ENCODE measurements at places on chromosomes 12 and 14.

- no peak for DNase-seq
These were observed 124.8 kb downstream of the TMTC3 start for GRCh38 chr12:88266806-88267360.

DNA sequence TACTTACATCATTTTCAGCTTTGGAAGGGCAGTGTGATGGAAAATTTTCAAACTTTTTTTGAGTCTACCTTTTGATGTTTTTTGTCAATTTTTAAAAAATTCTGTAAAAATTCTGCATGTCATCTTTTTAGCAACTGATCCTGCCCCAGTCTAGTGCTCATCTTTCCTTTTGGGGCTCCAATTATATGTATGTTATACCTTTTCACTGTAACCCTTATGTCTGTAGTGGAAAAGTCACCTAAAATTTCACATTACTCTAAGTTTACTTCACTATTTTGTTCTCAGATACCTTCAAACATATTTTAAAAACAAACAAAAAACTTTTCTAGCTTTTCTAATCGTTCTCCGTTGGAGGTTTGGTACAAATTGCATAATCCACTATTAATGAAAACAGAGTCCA, 32.5 kb upstream of the MYRFL start:
- DNase-seq = no peak

- no peak for DNase-seq
These were observed 51.1 kb downstream of the TMEM260 start for GRCh38 chr14:56630707-56631106.

- no peak for DNase-seq
These were observed 56.7 kb downstream of the BCL11B start for GRCh38 chr14:99215277-99215676.

- DNase-seq = no peak
These were observed 27.8 kb upstream of the GPR132 start for GRCh38 chr14:105093038-105093430.

DNA sequence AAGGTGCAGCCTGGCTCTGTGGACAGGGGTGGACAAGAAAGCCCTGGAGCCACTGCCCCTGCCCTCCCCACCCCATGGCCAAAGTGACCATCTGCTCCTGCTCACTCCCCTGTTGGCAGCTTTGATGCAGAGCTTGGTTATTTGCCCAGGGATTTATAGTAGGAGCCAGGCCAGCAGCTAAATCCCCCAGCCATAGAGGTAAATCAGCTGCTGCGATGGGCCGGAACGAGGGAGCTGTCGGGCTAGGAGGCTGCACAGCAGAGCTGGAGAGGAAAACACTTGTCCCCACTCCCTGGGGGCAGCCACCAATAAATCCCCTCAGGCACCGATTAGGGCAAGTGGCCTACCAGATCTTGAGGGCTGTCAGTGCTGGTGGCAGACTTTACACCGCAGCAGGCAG, 26.0 kb downstream of the SMUG1 start:
- DNase-seq = no peak

DNA sequence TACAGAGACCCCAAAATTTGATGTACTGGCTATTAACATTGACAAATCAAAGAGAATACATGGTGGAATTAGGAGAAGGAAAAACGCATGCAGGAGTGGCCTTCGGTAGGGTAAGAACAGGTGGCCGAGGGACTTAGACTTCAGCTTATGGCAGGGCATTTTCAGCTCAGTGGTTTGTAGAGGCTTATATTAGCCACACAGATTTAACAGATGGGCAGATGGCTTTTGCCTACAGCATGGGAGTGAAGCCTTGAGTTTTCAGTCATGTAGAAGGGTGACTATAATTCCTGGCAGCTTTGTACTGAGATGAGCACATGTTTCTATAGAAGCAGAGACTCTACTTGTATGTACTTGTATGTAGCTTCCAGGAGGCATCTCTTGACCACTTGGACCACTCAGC, 40.9 kb upstream of the PLEKHA5 start:
- DNase-seq = no peak

GRCh38 chr14:22252686-22253085, 336.3 kb downstream of the DAD1 start:
- no peak for DNase-seq

DNA sequence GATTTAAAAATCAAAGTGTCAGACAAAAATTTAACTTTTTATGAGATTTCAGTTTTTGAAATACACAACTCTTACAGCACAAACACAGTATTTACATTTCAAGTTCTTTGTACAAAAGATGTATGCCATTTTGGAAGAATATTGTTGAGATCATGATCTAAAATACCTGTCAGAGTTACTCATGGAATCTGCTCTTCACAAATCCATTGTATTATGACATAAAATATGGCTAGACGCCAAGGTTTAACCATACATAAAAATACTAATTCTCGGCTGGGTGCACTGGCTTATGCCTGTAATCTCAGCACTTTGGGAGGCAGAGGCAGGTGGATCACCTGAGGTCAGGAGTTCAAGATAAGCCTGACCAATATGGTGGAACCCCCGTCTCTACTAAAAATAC, 6.2 kb upstream of the SYCP3 start:
- DNase-seq = no peak

- no peak for DNase-seq
These were observed 27.5 kb downstream of the WIF1 start for GRCh38 chr12:65093606-65094005.

DNA sequence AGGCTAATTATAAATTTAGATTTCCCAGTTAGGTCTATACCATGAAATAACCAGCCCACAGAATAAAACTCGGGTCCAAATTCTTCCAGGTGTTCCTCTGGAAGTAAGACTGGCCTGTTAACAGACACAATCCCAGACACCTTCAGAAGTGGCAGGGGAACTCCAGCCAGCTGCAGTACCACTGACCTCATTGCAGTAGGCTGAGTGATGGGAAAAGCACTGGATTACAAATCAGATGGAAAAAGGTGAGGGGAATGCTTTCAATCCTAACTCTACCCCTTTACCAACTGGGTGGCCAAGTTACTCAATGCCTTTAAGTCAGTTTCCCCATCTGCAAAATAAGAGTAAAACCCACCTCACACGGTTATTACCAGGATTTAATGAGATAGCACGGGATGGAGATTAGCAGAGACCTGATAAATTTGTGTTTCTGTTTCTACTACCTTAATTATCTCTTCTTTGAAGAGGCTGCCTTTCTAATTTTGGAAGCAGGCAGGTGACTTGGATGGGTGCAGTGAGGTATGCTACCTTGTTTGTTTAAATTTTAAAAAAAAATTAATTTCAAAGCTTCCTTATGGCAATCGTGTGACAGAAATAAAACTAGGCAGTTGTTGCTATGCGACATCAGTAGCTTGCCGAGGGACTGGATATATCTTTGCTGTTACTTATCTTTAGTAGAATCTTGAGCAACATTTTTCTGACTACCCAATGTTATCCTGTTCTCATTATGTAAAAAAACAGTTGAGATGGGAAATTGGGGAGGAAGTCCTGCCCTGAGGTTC, 167.3 kb upstream of the GRIN2B start:
- DNase-seq = no peak

DNA sequence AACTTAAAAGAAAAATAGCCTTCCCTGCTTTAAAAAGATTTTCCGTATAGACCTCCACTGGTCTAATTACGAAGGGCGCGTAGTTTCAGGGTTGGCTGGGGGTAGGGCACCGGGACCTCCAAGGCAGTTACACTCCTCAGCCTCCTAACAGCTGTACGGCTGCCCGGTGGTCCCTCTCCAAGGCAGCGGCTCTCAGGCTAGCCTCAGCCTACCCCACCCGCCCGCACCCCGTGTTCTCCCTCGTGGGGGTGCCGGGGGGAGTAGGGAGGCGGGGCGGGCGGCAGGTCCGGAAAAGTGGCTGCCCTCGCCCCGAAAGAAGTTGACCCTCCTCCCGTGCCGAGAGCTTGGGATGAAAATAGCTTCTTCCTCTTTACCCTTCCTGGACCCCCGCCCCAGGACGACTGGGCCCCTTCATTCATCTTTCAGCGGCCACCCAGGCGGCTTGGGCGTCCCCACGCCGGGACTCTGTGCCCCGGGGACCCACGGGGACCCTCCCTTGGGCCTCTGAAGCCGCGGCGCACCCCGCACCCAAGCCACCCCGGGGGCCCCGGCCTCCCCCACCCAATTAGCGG, 991 bp upstream of the RCOR1 start:
- peak; percentile 83 for DNase-seq

DNA sequence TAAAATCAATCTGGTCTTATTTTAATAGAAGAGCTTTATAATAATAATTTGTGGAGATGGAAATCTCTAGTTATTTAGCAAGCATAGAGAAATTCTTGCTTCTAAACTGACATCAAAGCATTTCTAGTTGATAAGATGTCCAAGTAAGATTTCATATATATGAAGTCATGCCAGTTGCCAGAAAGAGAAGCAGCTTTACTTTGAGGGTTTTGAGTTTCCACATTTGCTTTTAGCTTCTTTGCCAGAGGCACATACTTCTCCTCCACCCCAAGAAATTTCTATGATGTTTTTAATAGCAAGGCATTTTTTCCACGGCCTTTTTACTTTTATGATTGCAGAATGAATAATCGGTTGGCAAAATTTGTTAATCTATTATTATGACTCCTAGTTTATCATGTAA, 24.2 kb upstream of the YAF2 start:
- no peak for DNase-seq

DNA sequence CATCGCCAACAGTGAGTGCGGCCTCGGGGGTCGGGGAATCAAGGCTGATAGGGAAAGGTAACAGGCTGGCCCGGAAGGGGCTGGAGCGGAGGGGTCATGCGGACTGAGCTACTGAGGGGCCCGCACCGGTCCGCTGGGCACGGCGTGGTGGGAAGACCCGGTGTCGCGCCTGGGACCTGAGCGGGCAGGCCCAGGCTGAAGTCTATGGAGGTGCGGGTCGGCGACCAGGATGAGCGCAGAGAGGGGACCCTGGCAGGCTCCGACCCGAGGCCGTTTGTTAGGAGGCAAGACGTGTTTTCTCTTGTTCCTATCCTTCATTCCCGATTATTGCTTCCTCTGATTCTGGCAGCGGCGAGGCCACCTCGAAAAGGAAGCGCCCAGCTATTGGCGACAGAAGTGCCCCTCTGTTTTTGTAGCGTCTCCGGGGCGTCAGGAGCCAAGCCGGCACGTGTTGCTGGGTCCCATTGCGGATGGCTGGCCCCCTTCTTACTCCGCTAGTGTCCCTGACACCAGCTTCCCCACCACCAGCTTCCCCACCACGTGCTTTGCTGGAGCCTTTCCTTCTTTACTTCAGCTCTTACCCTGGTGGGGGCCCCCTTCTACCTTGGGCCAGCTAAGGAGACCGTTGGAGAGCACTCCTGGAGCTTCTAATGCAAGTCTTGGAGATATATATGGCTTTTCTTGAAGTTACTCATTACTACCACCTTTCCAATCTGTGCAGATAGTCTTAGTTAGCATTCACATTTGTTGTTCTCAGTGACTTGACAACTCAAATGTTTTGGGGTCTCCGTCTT, 653 bp downstream of the PA2G4 start:
- DNase-seq = no peak

DNA sequence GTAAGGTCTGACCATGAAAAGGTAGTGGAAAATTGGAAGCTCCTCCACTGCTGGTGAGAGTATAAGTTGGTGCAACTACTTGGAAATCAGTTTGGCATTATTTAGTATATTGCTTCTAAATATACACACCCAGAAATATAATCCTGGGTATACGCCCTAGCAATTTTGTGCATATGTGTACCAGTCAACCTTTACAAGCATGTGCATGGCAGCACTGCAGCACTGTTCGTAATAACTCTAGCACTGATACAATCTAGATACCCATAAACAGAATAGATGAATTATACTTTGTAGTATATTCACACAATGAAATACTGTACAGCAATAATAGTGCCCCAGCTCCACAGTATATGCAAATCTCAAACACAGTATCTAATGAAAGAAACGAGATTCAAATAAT, 265.9 kb downstream of the EMP1 start:
- DNase-seq = no peak

- DNase-seq = no peak
These were observed 41.8 kb downstream of the EML5 start for GRCh38 chr14:88750945-88751344.

GRCh38 chr14:105853907-105854599, 327.7 kb downstream of the TMEM121 start:
- DNase-seq = peak; percentile 45

All from left forelimb (tissue), 1 donor.